ENCODE measurements at places on chromosomes 5 and 9.

- no peak for DNase-seq
Observed at GRCh38 chr5:1168796-1169195, 32.6 kb upstream of the SLC6A19 start.

GRCh38 chr5:41087461-41087860 lies 16.3 kb upstream of the MROH2B start:
- DNase-seq: no peak

DNA sequence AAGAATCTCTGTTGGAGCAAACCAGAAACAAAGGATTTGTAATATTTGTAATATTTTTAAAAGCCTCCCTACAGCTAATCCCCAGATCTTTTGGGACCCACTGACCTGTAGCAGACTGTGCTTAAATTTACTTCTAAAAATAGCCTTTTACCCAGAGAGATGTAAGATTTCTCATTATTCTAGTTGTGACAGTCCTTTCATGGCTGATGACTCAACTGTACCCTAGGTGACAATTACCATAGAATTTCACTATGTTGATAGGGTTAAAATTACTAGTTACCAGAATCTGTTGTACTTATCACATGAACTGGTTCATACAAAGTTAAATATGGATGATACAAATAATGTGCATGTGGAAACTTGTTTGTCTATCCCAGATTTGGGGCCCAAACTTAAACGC lies 543.9 kb upstream of the SEMA6A start:
- no peak for DNase-seq

GRCh38 chr5:102798104-102798785 lies 43.1 kb downstream of the PAM start:
- DNase-seq: no peak

- no peak for DNase-seq
Observed at GRCh38 chr9:114363424-114363823, 24.4 kb downstream of the AKNA start.

DNA sequence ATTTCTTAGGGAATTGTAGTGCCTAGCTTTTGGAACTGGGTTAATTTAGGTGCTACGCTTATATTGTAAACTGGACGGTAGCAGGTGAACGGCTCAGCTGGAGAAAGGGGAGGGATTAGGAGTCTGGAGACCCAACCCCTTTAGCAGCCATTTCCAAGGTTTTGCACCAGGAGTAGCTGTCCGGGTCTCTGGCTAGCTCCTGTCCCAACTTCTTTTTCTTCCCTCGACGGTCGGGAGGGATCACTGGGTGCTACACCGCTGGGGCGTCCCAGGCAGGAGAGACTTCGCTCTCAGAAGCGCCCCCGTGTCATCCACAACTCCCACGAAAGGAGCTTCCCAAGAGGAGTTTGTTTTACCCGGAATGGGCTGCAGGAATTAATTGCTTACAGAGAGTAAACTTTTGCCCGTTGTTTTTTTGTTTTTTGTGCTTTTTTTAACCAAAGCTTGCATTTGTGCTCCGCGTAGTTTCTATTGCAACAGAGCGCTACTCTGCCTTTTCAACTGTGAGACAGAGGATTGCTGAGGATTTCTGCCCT lies 1640.9 kb upstream of the C9orf72 start:
- peak; percentile 79 for DNase-seq
